ENCODE measurements at places on chromosomes 16 and 17.

GRCh38 chr16:68776821-68777485 lies 39.9 kb downstream of the CDH1 start:
- no peak for DNase-seq

DNA sequence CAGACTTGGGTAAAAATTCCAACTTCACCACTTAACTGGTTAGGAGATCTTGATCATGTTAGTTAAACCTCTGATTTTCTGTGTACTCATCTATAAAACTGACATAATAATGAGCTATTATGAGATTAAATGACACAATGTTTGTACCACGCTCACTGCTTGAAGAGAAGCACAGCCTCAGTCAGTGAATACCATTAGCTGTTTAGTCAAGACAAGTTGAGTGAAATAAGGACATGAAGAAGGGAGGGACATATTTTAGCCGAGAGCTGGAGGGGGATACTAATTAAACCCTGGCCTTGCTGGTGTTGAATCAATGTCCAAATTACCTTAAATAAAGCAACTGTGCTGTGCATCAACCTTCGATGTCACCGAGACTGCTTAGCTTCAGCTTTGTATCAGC lies 105.1 kb upstream of the TOX3 start:
- no peak for DNase-seq

- DNase-seq: peak; percentile 81
Measured at GRCh38 chr17:57875290-57876022, 25.6 kb upstream of the MRPS23 start.

- peak; percentile 54 for DNase-seq
Measured at GRCh38 chr17:58081646-58082340, 1.4 kb upstream of the DYNLL2 start.

DNA sequence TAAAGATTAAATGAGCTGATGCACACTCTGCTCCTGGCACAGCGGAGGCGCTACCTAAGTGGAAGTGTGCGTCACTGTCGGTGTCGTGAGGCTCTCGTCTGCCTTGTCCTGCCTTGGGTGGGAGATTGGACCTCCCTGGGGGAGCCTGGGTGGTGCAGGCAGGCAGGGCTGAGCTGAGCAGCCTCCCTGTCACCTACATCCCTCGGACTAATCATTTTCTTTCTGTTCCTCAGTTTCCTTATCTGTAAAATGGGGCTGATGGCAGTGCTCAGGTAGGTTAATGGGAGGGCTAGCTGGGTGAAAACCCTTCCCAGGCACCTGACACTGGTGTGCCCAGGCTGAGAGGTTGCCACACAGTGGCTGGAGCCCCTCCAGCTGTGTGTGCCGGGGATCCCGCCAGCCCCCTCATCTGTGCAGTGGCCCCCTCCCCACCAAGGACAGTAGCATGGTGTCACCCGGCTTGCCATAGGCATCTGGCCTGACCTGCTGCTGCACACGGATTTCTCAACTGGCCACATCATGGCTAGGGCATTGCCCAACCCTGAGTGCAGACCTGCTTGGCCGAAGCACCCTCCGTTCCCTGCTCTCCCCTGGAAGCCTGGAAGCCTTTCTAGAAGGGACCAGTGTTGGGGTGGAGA lies 4.3 kb downstream of the ADCY7 start:
- no peak for DNase-seq

DNA sequence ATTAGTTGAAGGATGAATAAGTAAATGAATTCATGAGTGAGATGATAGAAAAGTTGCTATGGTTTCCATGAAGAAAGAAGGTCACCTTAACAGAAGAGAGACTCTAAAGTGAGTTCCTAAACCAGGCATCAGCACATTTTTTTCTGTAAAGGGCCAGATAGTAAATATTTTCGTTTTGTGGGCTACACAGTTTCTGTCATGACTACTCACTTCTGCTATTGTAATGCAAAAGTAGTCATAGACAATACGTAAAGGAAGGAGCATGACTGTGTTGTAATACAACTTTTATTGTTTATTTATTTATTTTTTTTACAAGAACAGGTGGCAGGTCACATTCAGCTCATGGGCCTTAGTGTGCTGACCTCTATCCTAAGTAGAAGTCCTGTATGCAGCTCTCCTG lies 426.1 kb upstream of the DYNLRB2 start:
- DNase-seq: no peak

DNA sequence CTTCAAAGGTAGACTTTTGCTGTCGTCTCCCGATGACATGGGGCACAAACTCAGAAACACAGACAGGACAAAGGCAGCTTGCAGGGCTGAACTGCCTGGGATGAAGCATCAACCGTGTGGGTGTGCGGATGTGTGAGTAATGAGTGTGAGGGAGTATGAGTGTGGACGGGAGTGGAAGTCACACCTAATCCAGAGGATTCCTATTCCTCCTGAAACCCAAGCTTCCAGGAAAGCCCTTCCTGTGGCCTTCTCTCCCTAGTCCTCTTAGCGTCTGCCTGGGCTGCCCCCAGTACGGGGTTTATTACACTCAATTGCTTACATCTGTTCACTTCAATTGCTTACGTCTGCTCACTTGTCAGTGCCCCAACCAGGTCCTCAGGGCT lies 2.3 kb upstream of the IL4R start:
- no peak for DNase-seq

GRCh38 chr17:4375039-4375748 lies 8.7 kb upstream of the UBE2G1 start:
- no peak for DNase-seq

DNA sequence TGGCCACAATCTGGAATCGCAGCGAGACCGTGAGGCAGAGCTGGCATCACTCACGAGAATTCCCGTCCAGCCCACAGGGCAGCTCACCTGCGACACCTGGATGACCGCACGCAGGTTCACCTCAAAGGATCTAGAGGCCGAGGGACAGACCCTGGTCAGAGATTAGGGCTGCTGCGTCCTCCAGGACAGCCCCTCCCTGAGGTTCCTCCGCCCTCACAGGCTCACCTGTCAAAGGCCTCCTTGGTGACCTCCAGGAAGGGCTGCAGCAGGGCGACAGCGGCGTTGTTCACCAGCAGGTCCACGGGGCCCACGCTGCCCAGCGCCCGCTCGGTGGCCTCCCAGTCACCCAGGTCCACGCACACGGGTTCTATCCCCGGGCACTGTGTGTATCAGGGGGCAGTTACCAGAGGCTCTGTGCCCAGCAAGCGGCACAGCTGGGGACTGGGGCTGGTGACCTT lies 834 bp downstream of the DCXR start:
- DNase-seq: no peak

DNA sequence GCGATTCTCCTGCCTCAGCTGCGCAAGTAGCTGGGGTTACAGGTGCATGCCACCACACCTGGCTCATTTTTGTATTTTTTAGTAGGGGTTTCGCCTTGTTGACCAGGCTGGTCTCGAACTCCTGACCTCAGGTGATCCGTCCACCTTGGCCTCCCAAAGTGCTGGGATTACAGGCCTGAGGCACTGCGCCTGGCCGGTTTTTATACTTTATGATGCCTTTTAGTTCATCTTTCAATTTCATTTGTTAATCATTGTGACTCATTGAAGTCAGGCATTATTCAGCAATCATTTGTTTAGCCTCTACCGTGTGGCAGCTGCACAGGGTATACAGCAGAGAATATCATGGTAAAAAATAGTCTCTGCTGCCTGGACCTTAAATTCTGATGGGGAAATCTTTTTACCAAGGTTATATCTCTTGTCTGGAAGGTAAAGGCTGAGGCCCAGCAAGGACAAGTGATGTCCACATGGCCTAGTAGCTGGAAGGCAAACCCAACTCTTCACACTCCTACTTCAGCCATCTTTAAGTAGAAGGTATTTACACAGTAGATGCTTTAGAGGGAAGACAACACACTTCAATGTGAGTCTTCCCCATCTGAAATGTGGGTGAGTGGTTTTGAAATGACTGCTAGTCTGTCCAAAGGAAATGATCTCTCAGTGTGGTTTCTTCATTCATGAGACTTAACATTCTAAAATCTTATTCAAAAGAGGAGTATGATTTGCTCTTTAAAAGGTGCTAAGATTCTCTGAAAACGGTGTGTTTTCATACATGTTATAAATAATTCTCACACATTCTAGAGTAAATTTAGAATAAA lies 2.4 kb downstream of the PRPSAP2 start:
- DNase-seq: no peak

DNA sequence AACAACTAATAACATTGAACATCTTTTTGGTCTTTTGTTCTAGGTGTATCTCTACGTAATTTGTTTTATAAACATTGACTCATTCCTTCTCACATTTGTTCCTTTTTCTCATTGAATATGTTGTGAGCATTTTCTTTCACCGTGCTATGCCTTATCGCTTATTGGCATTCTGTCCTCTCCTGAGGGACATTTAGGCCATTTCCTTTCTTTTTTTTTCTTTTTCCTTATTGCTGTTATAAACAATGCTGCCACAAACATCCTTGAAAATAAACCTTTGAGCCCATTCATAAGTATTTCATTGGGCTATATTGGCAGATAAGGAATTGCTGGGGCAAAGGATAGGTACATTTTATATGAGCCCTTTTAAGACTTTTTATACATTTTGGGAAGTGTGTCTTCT lies 32.4 kb downstream of the WSCD1 start:
- DNase-seq: no peak

DNA sequence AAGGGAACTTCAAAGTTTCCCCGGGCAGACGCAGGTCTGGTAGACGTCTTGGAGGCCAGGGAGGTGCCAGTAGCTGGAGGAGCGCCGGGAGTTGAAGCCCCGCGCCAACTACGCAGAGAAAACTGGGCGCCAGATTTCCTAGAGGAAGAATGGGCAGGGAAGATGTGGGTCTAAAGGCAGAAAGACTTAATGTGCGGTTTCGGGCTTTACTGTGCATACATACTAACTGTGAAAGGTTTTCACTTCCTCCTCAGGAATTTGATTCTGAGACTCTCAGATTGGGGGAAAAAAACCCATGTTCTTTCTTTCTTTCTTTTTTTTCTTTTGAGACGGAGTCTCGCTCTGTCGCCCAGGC lies 331 bp upstream of the ZNF287 start:
- no peak for DNase-seq

- no peak for DNase-seq
Measured at GRCh38 chr16:70453892-70454221, 538 bp upstream of the FCSK start.

- DNase-seq: no peak
Measured at GRCh38 chr16:2592786-2593185, 55.0 kb downstream of the PDPK1 start.

DNA sequence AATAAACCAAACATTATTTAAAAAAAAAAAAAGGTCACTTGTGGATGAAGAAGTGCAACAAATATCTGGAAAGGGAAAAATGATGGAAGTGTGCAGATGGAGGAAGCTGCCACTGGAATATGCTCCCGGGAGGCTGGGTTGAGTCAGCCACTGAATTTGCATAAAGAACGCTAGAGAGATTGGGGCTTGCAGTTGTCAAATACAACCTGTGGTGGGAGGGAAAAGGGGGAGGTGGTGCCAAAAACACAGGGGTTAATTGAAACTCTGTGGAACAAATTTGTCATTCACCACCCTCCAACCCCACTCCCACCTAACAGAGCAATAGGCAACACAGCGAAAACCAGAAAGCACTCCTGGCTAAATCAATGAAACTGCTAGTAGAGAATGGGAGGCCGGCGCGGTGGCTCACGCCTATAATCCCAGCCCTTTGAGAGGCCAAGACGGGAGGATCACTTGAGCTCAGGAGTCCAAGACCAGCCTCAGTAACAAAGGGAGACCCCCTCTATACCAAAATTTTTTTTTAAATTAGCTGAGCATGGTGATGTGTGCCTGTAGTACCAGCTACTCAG lies 37.6 kb upstream of the RPL38 start:
- DNase-seq: no peak

GRCh38 chr16:87064731-87065445 lies 252.3 kb downstream of the C16orf95 start:
- peak; percentile 13 for DNase-seq
